ENCODE measurements at places on chromosomes 3 and 15.
A peak's percentile ranks its signal among the peaks of the same experiment; 100 is the strongest.

DNA sequence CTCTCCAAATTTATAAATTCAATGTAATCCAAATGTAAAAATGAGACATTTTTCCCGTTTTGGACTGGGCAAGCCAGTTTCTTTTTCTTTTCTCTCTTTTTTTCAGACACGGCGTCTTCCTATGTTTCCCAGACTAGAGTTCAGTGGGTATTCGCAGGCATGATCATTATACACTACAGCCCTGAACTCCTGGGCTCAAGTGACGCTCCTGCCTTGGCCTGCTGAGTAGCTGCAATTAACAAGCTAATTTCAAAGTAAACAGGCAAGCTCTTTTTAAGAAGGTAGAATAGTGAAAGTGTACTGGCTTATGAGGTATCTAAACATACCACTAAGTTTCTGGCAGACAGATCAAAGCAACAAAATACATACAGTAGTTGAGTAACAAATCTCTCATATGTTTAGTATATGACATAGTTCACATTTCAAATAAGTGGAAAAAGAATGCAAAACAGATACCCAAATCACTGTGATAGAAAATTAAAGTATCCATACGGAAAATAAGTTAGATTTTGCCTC is 13.5 kb downstream of the HIGD1A start:
- DNase-seq: no peak

- DNase-seq: no peak
These were observed 195.4 kb downstream of the KLF13 start for GRCh38 chr15:31522028-31522427.

- no peak for DNase-seq
These were observed 30.7 kb upstream of the USP3 start for GRCh38 chr15:63473749-63473998.

GRCh38 chr15:95291898-95292472 is 1038.5 kb upstream of the NR2F2 start:
- no peak for DNase-seq

- no peak for DNase-seq
These were observed 154.1 kb downstream of the ADAMTS17 start for GRCh38 chr15:100187677-100188076.

DNA sequence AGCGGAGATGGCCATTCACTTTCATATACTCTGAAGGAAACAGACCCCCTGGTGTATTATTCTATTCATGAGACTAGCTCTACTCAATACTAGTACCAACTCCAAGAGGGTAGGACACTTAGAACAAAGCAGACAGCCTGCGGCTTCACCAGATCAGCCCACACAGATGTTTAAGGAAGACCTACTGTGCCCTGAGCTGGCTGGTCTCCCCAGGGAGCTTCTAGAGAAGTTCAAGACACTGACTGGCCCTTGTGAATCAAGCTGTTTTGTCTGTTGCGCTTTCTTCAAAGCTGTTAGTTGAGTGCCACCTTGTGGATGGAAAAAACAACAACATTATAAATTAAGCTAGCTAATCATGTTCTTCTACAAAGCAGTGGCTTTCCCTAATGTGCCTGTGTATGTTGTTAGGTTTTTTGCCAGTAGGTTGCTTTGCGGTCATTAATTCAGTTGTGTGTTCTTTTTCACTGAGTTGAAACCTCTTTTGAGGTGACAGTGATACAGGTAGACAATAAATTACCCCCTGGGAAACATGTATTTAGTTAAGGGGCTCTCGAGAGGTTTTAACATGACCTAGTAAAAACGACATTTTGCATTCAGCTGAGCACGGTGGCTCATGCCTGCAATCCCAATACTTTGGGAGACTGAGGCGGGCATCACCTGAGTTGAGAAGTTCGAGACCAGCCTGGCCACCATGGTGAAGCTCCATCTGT is 64.2 kb upstream of the MYZAP start:
- DNase-seq: peak; percentile 63

GRCh38 chr15:72338617-72339321 is 18.8 kb upstream of the CELF6 start:
- DNase-seq: no peak

DNA sequence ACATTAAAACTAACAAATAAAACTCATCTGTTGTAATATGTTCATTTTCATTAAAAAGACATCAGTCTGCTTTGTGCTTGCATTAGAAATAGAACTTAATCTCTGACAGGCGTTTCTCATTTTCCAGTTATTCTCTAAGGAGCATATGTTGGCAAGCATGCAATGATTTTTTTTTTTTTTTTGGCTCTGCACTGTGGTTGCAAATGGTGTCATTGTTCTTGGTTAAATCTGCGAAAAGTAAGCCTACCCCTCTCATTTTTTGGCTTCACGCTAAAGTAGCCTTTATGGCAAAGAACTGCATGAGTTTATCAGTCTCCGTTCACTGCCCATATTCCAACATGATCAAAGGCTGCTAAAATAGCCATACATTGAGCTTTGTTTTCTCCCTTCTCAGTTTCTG is 403.2 kb downstream of the MECOM start:
- no peak for DNase-seq

GRCh38 chr15:63523306-63523990 is 19.1 kb downstream of the USP3 start:
- no peak for DNase-seq

DNA sequence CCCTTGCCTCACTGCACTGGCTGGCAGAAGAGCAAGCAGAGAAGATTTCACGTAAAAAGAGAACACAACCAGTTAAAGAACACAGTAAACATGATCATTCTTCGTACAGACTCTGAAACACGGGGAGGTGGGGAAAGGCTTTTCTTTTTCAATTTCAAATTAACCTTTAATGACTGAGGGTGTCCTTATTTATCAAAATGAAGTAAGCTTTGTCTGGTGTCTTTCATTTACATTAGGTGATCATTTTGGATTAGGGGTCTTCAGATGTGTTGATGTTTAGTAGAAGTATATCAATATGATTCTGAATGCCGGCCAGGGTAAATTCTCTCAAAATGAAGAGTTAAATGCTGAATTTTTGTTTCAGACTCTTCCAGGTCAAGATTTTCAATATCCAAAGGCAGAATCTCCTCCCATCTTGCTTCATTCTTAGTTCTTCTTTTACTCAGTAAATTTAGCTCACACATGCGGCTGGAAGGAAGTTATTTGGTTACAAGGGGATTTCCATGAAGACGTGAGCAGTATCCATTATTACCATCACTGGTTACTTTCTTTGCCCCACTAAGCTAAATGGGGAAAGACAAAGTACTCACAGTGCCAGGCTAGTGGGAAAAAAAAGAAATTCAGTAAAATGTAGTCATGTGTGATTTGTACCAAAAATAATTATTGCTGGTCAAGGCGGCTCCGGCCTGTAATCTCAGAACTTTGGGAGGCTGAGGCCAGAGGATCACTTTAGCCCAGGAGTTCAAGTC is 272.2 kb upstream of the NR2F2 start:
- DNase-seq: no peak

DNA sequence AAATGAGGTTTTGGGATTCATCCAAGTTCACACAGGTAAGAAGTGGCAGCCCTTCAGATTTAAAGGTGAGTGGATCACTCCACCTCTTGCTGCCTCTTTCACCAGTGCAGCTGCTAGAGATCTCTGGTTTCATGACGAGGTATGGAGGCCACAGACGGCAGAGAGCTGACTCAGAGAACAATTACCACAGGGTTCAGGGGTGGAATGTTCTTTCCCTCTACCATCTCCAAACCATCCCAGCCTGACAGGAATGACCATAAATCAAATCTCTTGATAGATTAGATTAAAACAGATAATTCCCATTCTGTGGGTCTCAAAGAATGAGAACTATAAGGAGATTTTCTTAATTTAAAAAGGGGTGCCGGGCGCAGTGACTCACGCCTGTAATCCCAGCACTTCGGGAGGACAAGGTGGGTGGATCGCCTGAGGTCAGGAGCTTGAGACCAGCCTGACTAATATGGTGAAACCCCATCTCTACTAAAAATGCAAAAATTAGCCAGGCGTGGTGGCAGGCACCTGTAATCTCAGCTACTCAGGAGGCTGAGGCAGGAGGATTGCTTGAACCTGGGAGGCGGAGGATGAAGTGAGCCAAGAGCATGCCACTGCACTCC is 174.2 kb upstream of the ATP11B start:
- no peak for DNase-seq

- DNase-seq: no peak
These were observed 34.0 kb downstream of the ESYT3 start for GRCh38 chr3:138468451-138468850.

- DNase-seq: peak; percentile 29
These were observed 3.1 kb downstream of the PPP1R2 start for GRCh38 chr3:195540027-195540426.

- DNase-seq: no peak
These were observed 83.7 kb downstream of the ADAMTS7 start for GRCh38 chr15:78727561-78727960.

GRCh38 chr3:118803096-118803476 is 231.6 kb downstream of the IGSF11 start:
- no peak for DNase-seq

- no peak for DNase-seq
These were observed 29.0 kb downstream of the ABHD6 start for GRCh38 chr3:58266577-58266976.

- no peak for DNase-seq
These were observed 38.8 kb downstream of the PARP14 start for GRCh38 chr3:122719273-122719921.

DNA sequence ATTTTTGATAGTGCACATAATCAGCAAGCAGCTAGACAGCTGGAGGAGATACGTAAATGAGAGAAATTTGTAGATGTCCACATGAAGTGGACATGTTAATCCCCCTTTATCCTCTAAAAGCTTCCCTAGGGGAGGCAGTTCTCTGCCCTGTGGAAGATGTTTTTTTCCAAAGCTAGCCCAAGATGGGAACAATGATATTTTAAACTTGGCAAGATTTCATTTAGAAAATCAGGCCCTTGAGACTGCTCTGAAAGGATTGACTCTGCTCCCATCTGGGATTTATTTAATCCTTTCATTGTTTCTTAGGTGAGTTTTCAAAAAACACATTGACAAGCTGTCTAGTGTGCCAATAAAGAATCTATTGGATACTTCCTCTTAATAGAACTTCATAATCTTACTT is 92.0 kb downstream of the SYNPR start:
- DNase-seq: no peak

GRCh38 chr3:139715166-139715565 is 37.4 kb upstream of the NMNAT3 start:
- no peak for DNase-seq

DNA sequence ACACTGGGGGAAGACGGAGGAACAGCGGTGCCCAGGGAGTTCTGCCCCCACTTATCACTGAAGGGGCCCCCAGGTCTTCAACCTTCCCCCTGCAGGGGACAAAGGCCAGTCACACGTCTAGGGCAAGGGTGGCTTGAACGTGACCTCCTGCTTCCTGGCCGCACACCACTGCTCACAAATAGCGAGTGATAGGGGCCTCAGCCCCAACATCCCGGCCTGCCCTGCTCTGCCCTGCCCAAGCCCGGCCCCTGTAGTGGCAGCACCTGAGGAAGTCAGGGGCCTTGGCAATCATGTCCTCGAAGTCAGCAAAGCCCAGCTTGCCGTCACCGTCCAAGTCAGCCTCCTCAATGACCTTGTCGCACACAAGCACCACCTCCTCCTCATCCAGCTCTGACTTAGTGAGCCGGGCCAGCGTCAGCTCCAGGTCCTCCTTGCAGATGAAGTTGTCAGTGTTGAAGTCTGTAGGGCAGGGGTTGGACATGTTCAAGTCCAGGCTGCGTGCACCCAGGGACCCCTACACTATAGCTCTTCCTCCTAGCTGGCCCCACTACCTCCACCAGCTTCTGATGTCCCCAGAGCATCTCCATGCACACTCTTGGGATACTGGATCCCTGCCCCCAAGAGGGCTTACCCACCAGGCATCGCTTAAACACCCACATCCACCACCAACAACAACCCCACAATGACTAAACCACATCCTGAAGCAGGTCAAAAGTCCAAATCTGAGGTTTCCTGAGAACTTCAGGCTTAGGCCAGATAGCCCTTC is 13.3 kb downstream of the SH2D7 start:
- DNase-seq: peak; percentile 28

GRCh38 chr3:109696932-109697331 is 359.6 kb upstream of the DPPA4 start:
- DNase-seq: no peak

GRCh38 chr15:101013201-101013550 is 94.0 kb downstream of the LRRK1 start:
- no peak for DNase-seq

- DNase-seq: no peak
These were observed 494.7 kb upstream of the NECTIN3 start for GRCh38 chr3:110576960-110577359.

- DNase-seq: no peak
These were observed 155.5 kb downstream of the OXSM start for GRCh38 chr3:25945366-25945765.

GRCh38 chr3:23331141-23331935 is 128.2 kb downstream of the UBE2E2 start:
- no peak for DNase-seq

DNA sequence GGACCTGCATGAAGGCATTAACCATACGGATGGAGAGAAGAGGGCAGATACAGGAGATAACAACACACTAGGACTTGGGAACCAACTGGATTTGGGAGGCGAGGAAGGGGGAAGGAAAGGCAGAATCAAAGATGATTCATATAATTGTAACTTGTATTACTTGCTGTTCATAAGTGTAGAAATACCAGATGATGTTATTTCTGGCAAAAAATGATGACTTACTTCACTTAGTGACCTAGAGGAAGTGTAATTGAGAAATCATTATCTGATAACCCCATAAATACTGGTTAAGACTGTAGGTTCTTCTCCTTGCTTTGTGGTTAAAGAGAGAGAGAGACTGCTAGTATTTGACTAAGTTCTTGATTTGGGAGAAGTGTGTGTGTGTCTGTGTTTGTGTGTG is 50.5 kb upstream of the GK5 start:
- DNase-seq: no peak

DNA sequence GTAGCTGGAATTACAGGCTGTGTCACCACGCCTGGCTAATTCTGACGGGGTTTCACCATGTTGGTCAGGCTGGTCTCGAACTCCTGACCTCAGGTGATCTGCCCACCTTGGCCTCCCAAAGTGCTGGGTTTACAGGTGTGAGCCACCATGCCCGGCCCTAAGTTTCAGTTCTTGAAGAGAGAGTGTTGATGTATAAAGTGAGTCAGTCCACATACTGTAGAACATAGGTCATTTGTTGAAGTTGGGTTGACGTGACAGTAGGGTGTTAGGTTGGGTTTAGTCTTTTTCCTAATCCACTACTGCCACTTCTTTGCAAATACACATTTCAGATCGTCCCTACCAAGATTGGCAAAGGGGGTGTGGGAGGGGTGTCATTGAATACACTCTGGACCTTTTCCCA is 15.2 kb downstream of the DNAJC19 start:
- DNase-seq: no peak

DNA sequence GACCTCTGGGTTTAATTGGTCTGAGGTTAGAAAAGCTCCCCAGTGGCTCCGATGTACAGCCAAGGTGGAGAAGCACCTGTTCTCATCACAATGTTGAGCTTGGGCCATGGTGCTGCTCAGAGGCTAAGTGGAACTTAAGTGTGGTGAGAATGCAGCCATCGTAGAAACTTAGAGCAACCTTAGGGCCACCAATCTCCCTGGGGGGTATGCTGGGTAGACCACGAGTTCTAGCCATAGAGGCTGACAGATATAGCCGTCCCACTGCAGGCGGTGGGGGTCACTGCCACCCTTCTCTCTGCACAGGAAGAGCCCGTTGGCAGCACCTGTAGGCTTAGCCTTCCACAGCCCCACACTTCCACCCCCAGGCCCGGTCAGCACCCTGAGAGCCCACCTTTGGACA is 38.0 kb downstream of the MGLL start:
- DNase-seq: no peak

- DNase-seq: no peak
These were observed 533.5 kb downstream of the IGSF11 start for GRCh38 chr3:118501152-118501551.

- peak; percentile 61 for DNase-seq
These were observed 30.4 kb downstream of the ATG3 start for GRCh38 chr3:112531358-112531781.

All from natural killer cell (primary cell).